Fibroblast of mammary gland (primary cell): ENCODE measurements at places on chromosomes 2 and 18.
A peak's percentile ranks its signal among the peaks of the same experiment; 100 is the strongest.

GRCh38 chr2:205030695-205031094 is 485.4 kb downstream of the PARD3B start:
- DNase-seq, result no peak

GRCh38 chr2:32360416-32360815 is 3.6 kb downstream of the BIRC6 start:
- DNase-seq, result peak; percentile 72

DNA sequence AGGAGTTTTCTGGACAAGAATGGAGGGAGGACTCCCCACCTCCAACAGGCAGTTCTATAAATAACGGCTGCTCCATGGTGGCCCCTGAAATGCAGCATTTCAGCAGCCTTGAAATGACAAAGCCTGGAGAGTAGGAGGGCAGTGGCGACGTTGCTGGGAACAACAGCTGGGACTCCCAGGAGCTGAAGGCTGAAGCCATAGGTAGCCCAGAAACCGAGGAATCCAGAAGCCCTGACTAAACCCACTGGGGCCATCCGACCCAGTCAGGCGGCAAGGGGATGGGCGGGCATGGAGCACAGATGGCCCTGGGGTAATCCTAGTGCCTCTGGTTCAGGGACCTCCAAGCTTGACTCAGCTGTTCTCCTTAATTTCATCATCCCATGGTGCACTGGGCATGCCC is 9.0 kb downstream of the PRKAG3 start:
- DNase-seq, result no peak

GRCh38 chr2:212005085-212005671 is 533.4 kb downstream of the ERBB4 start:
- peak; percentile 39 for DNase-seq
